Stimulated activated CD8-positive, alpha-beta memory T cell treated with anti-CD3 and anti-CD28 coated beads, Interleukin-7, amount 100 ng/mL, for 1 hour (primary cell): ENCODE measurements at places on chromosomes 7 and 10.

GRCh38 chr10:20058135-20058534, 241.9 kb downstream of the PLXDC2 start:
- DNase-seq: no peak

GRCh38 chr10:130326954-130327353, 190.8 kb downstream of the GLRX3 start:
- no peak for DNase-seq

GRCh38 chr10:89342206-89342958, 14.6 kb downstream of the IFIT3 start:
- DNase-seq: no peak

DNA sequence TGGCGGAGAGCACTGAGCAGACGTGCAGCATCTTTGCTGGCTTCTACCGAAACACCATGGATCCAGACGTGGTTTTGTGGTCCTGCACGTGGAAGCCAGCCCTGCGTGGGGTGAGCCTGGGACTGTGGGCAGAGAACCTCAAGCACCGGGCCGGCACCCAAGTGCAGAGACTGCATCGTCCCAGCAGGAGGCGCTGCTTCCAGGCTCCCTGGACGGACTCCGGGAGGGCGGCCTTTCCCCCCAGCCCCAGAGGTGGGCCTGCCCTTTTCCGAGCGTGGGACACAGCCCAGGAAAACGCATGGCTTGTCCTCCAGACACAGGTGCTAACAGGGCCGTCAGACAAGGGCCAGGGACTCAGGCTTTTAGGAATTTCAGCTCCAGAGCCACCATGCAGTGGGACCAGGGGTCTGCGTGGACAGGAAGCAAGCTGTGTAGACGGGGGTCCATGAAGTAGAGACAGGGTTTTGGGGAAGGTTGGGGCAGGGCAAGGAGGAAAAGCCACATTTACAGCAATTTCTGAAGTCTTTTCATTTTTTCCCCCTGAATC, 303.9 kb downstream of the WDR37 start:
- DNase-seq: no peak

DNA sequence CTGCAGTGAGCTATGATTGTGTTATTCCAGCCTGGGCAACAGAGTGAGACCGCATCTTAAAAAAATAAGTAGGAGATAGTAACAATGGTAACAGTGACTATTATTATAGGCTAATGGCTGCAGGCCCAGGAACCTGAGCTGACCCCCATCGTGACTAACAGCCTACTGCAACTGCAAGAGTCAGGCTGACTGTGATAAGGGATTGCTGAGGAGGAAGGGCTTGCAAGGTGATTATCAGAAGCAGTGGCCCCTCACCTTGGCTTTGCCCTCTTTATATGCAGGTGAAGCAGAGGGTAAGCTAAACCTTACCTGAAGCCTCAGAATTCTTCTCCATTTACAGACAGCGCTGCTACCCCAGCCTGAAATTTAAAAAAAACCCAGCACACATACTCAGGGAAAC, 83.9 kb upstream of the SDK1 start:
- no peak for DNase-seq

DNA sequence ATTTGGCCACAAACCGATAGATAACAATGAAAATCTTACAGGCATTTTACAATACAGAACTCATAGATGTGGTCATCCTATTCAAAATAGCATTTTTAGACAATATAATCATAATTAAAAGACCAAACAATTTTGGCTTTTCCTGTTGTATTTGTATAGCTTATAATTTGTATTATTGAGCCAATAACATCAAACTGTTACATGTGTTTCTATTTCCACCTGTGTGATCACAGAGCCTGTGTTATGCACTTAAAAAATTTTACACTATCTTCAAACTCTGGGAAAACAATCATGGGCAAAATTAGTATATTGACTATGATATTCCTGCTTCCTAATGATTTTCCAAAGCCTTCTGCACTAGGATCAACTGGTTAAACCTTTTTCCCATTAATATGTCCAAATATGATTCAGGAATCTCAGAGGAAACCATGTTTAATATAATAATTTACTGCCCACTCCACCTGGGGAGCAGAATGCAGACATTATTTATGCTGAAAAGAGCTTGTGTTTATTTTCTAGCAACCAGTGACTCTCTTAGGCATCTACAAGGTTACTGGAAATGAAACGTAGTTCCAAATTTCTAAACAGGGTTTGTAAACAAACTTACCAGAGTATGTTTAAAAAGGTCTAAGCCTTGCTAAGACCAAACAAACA, 1.7 kb downstream of the RHOBTB1 start:
- DNase-seq: no peak
